ENCODE measurements at places on chromosomes 1 and 21.

DNA sequence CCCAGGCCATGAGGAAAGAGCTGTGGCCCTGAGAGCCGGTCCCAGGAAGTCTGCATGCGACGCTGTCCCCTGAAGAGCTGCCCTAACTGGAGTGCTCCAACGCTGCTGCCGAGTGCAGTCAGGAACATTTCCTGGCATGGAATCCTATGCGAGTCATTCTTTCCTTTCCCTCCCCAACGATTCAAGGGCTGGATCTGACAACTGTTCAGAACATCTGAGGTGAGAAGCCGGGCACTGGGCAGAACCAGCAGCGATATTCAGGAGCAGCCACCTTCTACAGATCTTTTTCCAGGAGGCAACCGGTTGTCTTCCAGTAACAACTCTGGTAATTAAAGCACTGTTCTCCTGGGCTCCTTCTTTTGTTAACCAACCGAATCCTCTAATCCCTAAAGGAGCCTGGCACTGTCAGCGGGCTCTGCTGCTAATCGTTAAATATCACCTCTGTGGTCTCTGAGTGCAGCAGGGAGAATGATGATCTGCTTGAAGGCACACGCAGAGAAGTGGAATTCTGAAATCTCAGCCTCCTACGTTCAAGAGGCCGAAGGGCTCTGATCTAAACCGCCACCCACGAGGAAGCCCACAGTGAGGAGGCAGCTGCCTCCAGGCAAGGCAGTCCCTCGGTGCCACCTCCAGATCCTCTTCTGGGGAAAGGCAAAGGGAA, 55.8 kb downstream of the SLC45A1 start:
- DNase-seq: no peak

DNA sequence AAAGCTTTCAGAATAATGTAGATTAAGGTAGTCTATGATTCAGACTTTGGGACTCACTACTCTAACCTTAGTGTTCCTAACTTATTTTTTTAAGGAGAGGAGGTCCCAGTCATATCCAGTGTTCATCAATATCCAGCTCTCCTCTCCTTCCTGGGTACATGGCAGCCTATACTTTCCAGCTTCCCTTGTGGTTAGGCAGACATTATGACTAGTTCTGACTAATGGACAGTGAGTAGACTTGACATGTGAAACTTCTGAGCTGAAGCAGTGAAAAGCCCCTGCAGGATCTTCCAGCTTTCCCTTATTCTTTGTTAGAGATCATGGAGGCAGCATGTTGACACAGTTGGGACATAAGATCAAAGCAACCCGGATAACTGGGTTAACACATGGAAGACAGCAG, 144.2 kb downstream of the PTPRU start:
- DNase-seq: no peak

DNA sequence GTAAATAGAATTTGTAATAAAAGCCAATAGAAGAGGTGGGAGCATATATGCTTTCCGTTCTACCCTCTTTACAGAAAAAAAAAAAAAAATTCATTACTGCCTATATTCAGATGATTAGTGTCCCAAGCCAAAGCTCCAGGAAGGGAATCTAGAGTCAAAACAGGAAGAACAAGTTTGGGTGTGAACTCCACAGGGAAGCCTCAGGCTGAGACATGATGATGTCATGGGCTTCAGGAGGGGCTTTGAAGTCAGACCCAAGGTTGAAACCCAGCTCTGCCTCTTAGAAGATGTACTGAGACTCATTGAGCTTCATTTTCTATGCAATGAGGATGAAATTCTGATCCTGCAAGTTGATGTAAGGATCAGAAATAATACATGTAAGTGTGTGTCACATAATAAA, 250.0 kb upstream of the ADGRL2 start:
- no peak for DNase-seq

DNA sequence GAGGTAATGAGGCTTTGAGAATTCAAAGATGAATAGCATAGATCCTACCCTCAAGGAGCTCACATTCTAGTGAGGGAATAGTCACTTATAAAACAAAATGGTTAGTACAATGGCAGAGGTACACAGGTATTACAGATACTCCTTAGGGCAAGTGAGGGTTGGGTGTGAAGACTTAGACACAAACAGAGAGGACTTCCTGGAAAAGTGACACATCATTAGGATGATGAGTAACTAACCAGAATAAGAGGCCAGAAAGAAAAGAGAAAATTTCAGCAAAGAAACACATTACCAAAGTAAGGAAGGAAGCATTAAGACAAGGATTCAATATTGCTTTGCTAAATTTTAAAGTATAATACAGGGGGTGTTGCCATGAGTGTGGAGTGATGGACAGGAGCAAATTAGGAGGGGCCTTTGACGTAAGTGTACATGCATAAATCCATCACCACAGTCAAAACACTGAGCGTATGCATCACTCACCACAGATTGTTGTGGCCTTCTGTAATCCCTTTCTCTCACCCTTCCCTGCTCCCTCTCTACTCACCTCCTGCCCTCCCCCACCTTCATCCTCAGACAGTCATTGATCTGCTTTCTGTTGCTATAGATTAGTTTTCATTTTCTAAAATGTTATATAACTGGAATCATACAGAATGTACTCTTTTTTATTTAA, 7.9 kb downstream of the CD53 start:
- DNase-seq: no peak

DNA sequence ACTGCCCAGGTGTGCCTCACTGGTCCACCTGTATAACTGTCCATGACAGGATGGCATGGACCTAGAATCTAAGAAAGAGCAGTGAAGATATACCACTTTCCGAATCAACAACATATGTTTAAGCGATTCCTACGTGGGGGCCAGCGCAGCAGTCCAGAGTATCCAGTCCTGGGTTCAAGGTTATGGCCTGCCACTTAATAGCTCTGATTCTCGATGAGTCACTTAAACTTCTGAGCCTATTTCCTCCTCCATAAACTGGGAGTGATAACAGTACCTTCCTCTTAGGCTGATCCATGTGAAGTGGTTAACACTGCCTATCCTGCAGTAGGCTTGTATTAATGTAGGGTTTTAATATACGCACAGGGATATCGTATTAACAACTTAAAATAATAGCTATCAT, 2.8 kb downstream of the STPG1 start:
- DNase-seq: no peak

DNA sequence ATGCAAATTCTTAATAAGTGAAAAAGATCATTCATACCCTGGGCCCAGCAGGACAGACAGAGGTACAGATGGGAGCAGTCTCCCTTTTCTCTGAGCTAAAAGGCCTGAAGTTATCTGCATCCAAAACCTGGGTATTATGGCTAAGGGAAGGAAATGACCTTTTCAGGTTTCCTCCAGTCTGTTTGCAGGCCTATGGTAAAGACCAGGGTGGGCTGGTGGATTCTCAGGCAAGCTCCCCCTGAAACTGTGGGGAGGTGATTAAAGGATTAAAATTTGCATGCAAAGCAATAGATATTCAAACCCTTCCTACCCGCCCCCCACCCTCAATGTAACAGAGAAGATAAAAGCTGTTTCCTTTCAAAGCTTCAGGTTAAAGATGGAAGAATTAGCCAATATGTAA, 471.8 kb upstream of the RUNX1 start:
- DNase-seq: no peak

GRCh38 chr1:121586369-121587229, 401.8 kb downstream of the SRGAP2C start:
- no peak for DNase-seq

DNA sequence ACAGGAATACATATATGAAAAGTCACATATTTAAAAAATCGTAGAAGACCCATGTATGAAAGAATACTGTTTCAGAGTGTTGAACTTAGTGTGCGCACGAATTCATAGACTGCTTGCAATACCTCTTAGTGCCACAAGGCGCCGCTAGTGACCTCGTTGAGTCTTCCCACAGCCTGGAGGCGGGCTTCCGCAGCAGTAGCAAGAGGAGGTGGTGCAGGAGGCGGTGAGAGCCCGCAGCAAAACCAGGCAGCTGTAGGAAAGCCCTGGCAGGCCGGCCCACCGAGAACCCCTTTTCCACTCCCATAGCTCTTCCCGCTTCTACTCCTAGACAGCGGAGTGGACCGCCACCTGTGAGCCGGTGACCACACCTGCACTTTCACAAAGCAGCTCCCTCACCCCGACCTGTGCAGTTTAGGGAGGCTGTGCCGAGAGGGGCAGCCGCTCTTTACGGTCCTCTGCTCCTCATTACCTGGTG, 23.5 kb downstream of the MTARC1 start:
- DNase-seq: no peak
